ENCODE measurements at places on chromosomes 1 and 21.

GRCh38 chr1:229347528-229347927 is 4.7 kb upstream of the CCSAP start:
- no peak for DNase-seq

- peak; percentile 90 for DNase-seq
These were observed 35.3 kb downstream of the EPHB2 start for GRCh38 chr1:22745669-22746585.

- no peak for DNase-seq
These were observed 20.7 kb downstream of the KCNA2 start for GRCh38 chr1:110585481-110585880.

DNA sequence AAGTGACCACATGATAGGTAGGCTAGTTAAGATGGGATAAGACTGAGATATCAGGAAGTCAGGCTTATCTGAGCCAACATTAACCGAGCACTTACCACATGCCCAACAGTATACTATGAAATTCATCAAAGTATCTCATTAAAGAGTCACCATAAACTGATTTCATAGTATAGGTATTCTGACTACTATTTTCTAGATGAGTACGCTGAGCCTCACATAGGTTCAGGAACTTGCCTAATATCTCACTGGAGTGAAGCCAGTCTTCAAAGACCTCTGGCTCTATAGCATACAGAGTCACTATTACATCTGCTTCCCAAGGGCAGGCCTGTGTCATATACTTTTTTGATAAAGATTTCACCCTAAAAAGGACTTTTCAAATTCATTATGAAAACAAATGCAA is 115.6 kb upstream of the NGF start:
- peak; percentile 61 for DNase-seq

GRCh38 chr1:29254346-29254745 is 18.0 kb downstream of the PTPRU start:
- peak; percentile 27 for DNase-seq

DNA sequence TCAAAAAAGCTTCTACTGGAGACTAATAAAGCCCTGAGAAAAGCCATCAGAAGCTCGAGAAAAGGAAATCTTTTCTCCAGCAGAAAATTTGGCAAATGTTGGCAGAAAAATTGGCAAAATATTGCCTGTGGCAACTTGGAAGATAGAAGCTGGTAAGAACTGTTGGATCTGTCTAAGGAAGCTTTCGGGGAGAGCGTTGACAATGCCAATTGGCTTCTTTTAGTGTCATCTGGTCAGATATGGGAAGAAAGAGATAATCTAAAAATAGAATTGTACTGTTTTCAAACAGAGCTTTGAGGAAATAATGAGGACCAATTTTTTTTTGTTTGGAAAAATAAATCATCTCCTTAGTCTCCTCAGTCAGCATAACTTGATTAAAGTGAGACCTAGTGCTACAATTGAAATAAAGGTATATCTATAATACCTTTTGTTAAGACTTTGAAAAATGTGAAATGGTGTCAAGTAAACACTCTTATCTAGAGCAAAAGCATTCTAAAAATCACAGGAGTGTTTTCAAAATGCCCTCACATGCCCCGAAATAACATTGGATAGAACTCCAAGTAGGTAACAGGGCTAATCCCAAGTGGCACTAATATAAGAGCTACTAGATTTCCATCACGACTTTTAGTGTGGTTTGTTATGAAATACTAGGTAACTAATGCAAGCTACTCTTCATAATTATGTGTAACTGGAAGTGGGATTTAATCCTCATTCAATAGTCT is 882.2 kb upstream of the B3GALT2 start:
- DNase-seq = no peak

GRCh38 chr1:74502858-74503257 is 9.6 kb downstream of the LRRC53 start:
- DNase-seq = no peak

DNA sequence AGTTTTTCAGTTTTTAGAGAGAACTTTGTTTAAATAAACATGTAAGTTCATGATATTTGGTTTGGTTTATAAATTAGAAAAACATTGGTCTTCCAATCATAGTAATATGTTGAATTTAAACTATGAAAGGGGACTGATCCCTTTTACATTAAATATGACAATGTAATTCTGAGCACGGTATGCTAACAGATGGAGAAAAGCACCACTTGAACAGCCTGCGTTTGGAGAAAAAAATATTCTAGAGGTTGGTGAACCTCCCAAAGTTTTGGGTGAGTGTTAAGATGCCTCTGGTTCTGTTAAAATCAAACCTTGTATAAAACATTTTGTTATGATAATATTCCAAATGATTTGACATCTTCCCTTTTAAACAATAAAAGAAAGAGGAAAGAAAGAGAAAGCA is 123.9 kb downstream of the SDCCAG8 start:
- DNase-seq = no peak

DNA sequence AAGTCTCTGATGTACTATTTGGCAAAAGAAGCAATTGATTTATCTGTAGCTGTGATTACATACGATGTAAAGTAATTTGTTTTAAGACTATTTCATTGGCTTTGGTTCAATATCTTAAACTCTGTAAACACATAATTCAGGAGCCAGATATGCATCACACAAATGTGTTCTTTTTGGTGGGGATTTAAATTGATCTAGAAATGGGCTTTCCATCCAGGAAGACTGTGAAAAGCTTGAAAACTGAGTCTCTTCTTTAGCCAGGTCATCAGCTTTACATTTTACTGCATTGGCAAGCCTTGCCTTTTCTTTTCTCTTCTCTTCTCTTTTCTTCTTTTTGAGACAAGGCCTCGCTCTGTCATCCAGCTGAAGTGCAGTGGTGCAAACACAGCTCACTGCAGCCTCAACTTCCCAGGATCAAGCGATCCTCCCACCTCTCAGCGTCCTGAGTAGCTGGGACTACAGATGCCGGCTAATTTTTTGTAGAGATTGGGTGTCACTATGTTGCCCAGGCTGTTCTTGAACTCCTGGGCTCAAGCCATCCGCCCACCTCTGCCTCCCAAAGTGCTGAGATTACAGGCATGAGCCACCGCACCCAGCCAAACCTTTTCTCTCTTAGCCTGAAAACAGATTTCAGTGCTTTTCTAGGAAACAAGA is 1.4 kb downstream of the RCAN3 start:
- DNase-seq = no peak

GRCh38 chr1:186575348-186575747 is 104.9 kb downstream of the PTGS2 start:
- DNase-seq = peak; percentile 83

GRCh38 chr1:166730299-166730888 is 108.9 kb upstream of the POGK start:
- DNase-seq = peak; percentile 27

DNA sequence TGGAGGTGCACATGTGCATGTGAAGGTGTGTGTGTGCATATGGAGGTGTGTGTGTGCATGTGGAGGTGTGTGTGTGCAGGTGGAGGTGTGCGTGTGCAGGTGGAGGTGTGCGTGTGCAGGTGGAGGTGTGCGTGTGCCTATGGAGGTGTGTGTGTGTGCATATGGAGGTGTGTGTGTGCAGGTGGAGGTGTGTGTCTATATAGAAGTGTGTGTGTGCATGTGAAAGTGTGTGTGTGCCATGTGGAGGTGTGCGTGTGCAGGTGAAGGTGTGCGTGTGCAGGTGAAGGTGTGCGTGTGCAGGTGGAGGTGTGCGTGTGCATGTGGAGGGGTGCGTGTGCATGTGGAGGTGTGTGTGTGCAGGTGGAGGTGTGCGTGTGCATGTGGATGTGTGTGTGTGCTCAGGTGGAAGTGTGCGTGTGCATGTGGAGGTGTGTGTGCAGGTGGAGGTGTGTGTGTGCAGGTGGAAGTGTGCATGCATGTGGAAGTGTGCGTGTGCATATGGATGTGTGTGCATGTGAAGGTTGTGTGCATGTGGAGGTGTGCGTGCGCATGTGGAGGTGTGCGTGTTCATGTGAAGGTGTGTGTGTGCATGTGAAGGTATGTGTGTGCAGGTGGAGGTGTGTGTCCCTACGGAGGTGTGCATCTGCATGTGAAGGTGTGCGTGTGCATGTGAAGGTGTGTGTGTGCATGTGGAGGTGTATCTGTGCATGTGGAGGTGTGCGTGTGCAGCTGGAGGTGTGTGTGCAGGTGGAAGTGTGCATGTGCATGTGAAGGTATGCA is 13.5 kb downstream of the C1orf74 start:
- DNase-seq = no peak

- no peak for DNase-seq
These were observed 14.5 kb downstream of the TIAM1 start for GRCh38 chr21:31329456-31330143.

GRCh38 chr1:147753081-147753480 is 7.3 kb downstream of the GJA5 start:
- no peak for DNase-seq

GRCh38 chr1:204684571-204685235 is 835 bp downstream of the LRRN2 start:
- DNase-seq = peak; percentile 3

GRCh38 chr1:246527402-246528088 is 20.5 kb upstream of the SMYD3 start:
- no peak for DNase-seq

DNA sequence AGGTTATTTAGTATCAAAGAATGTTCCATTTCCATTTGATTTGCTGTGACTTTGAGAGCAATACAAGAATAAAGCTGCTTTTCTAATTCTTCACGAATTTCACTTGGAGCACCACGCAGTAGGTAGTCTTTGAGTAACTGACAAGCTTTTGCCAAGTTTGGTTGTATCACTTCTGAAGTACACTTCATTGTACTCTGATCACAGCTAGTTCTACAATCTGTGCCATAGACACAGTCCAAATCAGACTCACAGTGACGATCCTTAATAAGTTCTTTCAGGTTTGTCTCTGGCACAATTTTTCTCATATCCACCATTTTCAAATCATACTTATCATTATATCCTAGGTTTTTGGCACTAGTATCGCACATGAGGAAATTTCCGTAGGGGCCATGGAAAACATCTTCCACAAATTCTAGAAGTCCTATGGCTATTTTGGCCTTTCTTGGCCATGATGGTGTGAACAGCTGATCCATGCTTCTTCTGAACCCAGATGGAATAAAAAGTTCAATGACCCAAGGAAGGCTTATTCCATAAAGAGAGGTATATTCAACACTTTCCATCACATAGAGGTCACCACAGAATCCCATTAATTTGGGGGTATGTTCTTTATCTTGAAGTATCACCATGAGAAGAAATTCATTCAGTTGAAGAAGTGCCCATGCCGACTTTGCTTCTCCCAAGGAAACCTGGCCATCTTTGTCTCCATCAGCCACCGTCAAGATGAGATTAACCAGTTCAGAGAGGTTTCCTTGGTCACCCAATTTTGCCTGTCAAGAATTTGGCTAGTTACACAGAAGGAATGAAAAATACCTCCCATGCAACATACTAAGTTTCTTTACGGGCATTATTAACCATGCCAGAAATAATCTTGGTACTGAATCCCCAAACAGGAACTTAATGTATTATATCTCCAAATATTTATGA is 11.9 kb downstream of the RPL5 start:
- DNase-seq = no peak

GRCh38 chr1:48470950-48471690 is 884 bp downstream of the SPATA6 start:
- DNase-seq = no peak

- DNase-seq = no peak
These were observed 31.4 kb upstream of the TMEM222 start for GRCh38 chr1:27290581-27290980.

GRCh38 chr1:55318116-55318817 is 103.1 kb upstream of the USP24 start:
- DNase-seq = peak; percentile 56

DNA sequence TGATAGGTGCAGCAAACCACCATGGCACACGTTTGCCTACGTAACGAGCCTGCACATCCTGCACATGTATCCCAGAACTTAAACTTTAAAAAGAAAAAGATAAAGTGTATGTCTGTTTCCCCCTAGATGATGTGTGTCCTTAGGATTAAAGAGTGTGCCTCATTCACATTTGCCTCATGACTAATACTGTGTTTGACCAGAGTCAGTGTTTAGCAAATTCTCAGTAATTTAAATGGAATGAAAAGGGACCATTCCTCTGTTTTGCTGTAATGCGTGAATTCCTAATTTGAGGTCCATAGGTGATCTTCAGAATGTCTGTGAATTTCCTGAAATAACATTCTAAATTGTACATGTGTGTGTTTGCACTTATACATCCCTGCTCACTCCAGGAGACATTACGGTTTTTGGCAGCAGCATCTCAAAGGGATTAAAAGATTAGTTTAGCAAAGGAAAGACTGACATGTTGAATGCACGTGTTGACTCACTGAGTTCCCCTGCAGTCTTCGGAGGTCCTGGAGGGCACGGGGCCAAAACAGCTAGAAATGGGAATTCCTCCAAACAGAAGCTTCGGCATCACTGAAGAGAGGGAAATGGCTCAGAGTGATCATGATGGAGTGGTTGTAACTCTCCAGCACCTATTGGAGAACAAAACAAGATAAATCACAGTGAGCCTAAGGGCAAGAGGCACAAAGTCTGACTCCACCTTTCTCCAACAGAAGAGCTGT is 19.1 kb upstream of the SLC35F3 start:
- peak; percentile 20 for DNase-seq

GRCh38 chr21:18869104-18869503 is 465.5 kb upstream of the TMPRSS15 start:
- DNase-seq = no peak

GRCh38 chr1:155134322-155134721 is 1.3 kb upstream of the SLC50A1 start:
- peak; percentile 31 for DNase-seq

- no peak for DNase-seq
These were observed 95.5 kb downstream of the TRIM11 start for GRCh38 chr1:228311091-228311490.

DNA sequence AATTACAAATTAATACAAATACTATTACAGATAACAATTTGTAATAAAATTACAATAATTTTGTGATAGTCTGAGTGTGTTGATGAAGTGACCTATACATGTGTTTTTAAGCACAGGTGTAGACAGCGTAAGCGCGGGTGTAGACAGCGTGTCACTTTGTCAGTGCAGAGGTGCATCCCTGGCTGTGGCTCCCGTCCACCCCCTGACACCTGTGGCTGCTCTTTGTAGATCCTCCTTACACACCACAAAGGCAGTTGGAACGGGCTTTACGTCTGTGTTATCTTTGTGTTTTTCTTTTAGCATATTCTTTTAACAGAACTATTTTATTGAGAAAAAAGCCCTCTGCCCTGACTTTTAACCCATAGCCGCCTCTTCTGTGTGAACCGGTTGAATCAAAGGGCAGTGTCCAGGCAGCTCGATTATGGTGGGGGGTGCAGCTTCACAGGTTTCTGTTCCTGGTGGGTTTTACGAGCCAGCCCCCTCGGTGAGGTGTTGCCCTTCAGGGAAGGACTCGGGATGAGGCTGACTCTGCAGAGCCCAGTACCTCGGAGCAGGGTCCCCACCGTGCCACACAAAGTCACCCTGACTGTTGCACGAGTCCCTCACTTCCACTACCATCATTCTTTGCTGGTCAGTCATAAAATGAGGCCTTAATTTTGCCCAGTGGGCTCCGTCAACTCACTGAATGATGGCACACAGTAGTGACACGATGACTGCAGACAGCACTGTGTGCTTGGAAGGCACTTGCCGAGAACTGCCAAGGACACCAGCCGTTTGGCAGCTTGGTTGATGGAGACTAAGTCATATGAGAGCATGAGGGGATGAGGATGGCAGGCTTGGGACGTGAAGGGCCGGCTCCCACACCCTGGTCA is 86.4 kb upstream of the COL6A1 start:
- no peak for DNase-seq

Data from iris pigment epithelial cell (primary cell).